Endodermal cell (in vitro differentiated cells): ENCODE measurements at places on chromosomes 13 and 19. TPM values are rescaled to one million over a fixed set of nuclear protein-coding genes. Genes with fewer than 3 reads are reported as not detected.

APOC4 gene
- total RNA-seq = not detected in 3 replicates

GAPDHS gene
- total RNA-seq = not detected in 3 replicates

CYP4F3 gene
- total RNA-seq = not detected in 2 replicates

TNFRSF19 gene
- 4.1 to 10.7 TPM (median 9.2 TPM) in 3 replicates for total RNA-seq

GIPR gene
- 10.8 to 19.8 TPM (median 11.6 TPM) in 3 replicates for total RNA-seq

ACER1 gene
- total RNA-seq = not detected in 3 replicates

ZIC2 gene
- 182 to 527 TPM (median 193 TPM) in 3 replicates for total RNA-seq

VAV1 gene
- total RNA-seq = not detected in 3 replicates

ZNF583 gene
- 2.4 to 5.9 TPM (median 5.5 TPM) in 3 replicates for total RNA-seq

CCNA1 gene
- 0.31 and 0.50 TPM in 2 replicates for total RNA-seq

ZNF302 gene
- total RNA-seq = 26.5 and 27.4 TPM in 2 replicates

- H3K27me3 ChIP-seq = no peaks in the 10 kb centered on the region
- H3K4me1 ChIP-seq = no peaks in the 10 kb centered on the region
- no peaks in the 10 kb centered on the region for H3K36me3 ChIP-seq
- no peak overlapping the region for H3K27ac ChIP-seq
- no peak overlapping the region for H3K4me3 ChIP-seq
- DNase-seq = no peak
Measured at GRCh38 chr13:67200183-67200582, 30.0 kb downstream of the PCDH9 start.

- H3K4me1 ChIP-seq = no peaks in the 10 kb centered on the region
- no peak for DNase-seq
- no peak overlapping the region for H3K27ac ChIP-seq
Measured at GRCh38 chr19:51076631-51077213, 6.0 kb downstream of the KLK14 start.

DNA sequence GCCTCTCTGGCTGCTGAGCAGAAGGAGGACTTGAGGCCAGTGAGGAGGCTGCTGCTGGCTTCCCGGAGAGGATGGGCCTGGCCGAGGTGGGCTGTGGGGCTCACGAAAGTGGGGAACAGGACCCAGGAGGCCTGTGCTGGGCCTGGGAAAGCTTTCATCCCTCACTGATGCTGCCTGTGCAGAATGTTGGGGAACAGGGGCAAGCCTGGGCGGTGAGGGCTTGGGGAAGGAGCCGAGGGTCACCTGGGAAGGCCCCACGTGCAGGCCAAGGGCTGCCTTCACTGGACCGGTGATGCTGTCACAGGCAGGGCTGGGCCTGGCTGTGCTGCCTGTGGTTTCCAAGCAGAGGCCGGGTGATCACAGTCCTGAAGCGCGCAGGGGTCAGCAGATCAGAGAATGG is 9.4 kb downstream of the AP1M1 start:
- no peak overlapping the region for H3K27ac ChIP-seq
- H3K27me3 ChIP-seq = no peaks in the 10 kb centered on the region
- H3K4me3 ChIP-seq = no peak overlapping the region
- DNase-seq = no peak
- H3K4me1 ChIP-seq = no peaks in the 10 kb centered on the region

DNA sequence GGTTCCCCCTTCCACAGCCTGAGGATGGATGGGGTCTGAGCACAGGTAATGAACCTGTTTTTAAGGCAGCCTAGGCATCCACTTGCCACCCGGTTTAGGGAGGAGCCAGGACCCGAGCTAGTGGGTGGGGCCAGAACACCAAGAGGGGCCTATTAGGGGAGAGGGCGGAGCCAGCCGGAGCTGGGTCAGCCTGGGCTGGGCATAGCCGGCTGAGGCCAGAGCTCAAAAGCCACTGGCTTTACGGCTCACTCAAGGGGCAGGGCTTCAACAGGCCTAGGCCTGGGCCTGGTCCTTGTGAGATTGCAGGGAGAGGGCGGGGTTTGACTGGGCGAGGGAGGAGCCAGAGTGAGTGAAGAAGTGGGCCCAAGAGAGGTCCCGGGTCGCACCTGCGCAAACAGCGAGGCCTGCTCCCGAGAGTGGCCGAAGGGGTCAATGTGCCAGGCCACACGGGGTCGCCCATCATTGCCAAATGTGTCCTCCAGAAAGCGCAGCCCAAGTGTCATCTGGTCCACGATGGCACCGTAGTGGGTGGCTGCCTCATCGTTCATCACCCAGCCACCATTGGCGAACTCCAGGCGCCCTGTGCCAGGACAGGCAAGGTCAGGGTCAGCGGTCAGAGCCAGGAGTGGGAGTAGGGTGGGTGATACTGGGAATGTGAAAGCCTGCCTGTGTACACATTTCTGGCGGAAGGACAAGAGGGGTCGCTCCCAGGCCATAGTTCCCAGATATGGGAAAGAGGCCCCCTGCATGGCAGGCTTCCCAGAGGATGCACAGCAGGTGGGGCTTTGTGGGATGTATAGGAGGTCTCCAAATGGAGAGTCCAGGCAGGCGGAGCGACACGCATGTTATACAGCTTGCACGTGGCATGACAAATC is 1.9 kb downstream of the MAN2B1 start:
- no peak overlapping the region for H3K27ac ChIP-seq
- no peaks in the 10 kb centered on the region for H3K27me3 ChIP-seq
- DNase-seq = peak; percentile 92
- peaks cover 33% of the 10 kb centered on the region for H3K36me3 ChIP-seq
- H3K4me3 ChIP-seq = no peak overlapping the region

GRCh38 chr19:3398114-3398899 is 31.9 kb downstream of the NFIC start:
- no peaks in the 10 kb centered on the region for H3K36me3 ChIP-seq
- no peak overlapping the region for H3K4me3 ChIP-seq
- no peaks in the 10 kb centered on the region for H3K4me1 ChIP-seq
- peak; percentile 64 for DNase-seq

DNA sequence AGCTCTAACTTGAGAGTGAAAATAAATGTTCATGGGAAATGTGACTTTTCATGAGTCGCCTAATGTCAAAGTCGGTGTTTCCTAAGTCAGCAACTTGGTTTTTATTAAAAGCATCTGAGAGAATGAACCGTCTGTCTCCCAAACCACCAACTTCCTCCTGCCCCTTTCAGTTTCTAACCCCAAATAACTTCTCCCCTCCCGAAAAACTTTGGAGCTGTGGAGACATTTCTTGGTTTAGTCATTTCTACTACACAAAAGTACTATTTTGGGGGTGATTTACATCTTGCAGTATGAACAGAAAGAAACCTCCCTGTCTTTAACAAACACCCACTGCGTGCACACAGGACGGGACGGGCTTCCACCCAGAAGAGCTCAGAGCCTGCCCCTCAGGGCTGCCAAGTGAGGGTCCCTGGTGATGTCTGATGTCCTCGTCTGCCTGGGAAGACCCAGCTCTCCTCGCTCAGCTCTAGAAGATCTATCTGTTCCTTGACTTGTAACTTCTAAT is 65.0 kb downstream of the RASA3 start:
- H3K4me1 ChIP-seq = peaks cover 9% of the 10 kb centered on the region
- no peaks in the 10 kb centered on the region for H3K36me3 ChIP-seq
- no peak overlapping the region for H3K27ac ChIP-seq
- H3K27me3 ChIP-seq = no peaks in the 10 kb centered on the region

GRCh38 chr19:2454962-2455850 is 1.6 kb downstream of the LMNB2 start:
- no peak for DNase-seq
- no peaks in the 10 kb centered on the region for H3K4me1 ChIP-seq
- peak overlapping the region; percentile 88 for H3K4me3 ChIP-seq
- H3K36me3 ChIP-seq = peaks cover 14% of the 10 kb centered on the region
- H3K27ac ChIP-seq = peak overlapping the region; percentile 57

- no peaks in the 10 kb centered on the region for H3K27me3 ChIP-seq
- H3K36me3 ChIP-seq = no peaks in the 10 kb centered on the region
- H3K27ac ChIP-seq = no peak overlapping the region
- H3K4me3 ChIP-seq = no peak overlapping the region
Measured at GRCh38 chr13:58991826-58992477, 1171.8 kb downstream of the DIAPH3 start.

GRCh38 chr19:31961191-31961590 is 384.2 kb upstream of the ZNF507 start:
- H3K27ac ChIP-seq = no peak overlapping the region
- H3K36me3 ChIP-seq = no peaks in the 10 kb centered on the region
- H3K27me3 ChIP-seq = no peaks in the 10 kb centered on the region
- no peaks in the 10 kb centered on the region for H3K4me1 ChIP-seq

DNA sequence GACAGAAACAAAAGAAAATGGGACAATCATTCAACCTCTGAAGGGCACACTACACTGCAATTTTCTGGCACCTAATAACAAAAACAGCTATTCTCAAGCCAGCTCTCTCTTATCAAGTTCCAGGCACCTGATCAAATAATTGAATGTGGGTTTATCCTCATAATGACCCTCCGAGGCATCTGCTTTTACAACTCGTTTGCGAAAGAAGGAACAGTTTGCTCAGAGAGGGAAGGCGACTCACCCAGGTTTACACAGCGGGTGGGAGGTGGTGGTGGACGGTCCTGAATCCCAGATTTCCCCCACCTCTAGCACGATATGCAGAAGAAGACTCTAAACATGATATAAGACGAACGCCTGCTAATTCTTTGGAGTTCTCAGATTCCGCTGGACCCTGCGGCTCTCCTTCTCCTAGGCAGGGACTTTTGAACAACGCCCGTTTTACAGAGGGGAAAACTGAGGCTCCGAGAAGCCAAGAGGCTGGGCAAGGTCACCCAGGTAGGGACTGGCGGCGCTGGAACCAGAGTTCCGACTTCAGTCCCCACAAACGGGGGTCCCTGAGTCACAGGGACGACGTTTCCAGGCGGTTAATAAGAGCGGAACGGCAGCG is 641 bp downstream of the SGTA start:
- H3K36me3 ChIP-seq = peaks cover 26% of the 10 kb centered on the region
- H3K4me3 ChIP-seq = peak overlapping the region; percentile 81
- H3K4me1 ChIP-seq = no peaks in the 10 kb centered on the region
- no peak for DNase-seq
- no peaks in the 10 kb centered on the region for H3K27me3 ChIP-seq
- no peak overlapping the region for H3K27ac ChIP-seq

DNA sequence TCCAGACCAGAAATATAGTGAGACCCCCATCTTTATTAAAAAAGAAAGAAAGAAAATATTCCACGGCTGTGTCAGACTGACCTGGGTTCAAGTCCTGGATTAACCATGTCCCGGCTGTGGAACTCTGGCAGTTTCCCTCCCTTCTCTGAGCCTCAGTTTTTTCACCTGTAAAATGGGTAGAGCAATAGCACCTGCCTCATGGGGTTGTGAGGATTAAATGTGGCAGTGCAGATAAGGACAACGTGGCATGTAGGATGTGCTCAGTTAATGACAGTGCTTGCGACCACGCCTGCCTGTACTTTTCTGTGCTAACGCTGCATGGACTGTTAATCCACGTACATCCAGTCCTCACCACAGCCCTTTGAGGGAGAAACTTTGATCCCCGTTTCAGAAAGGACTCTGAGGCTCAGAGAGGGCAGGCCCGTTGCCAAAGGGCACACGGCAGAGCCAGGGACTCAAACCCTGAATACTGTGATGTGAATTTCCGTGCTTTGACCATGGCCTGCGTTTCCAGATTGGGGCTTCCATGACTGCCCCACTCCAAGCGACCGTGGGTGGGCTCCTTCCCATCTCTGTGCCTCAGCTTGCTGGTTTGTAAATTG is 16.1 kb downstream of the SBK2 start:
- H3K27me3 ChIP-seq = no peaks in the 10 kb centered on the region
- no peaks in the 10 kb centered on the region for H3K36me3 ChIP-seq
- H3K4me3 ChIP-seq = no peak overlapping the region
- H3K27ac ChIP-seq = no peak overlapping the region

- no peaks in the 10 kb centered on the region for H3K27me3 ChIP-seq
- no peaks in the 10 kb centered on the region for H3K36me3 ChIP-seq
- peaks cover 3% of the 10 kb centered on the region for H3K4me1 ChIP-seq
- peak; percentile 53 for DNase-seq
- H3K27ac ChIP-seq = no peak overlapping the region
- no peak overlapping the region for H3K4me3 ChIP-seq
Measured at GRCh38 chr13:65638572-65639168, 1591.5 kb downstream of the PCDH9 start.

DNA sequence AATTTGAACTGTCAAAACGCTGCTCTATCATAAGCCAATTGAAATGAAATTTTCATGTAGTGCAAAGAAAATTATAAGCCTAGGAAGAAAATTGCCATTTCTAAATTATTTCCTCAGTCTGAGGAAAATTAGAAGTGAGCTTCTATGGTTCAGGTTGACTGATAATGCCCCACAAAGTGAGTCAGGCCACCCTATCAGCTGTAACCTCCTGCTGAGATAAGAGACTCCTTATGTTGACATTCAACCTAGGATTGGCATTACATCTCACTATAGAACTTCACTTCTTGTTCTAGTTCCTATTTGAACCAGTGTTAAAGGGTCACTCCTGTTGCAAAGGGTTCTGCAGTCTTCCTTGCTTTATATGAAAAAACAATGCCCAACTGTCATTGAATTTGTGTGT is 32.6 kb upstream of the RFC3 start:
- no peak for DNase-seq
- no peaks in the 10 kb centered on the region for H3K4me1 ChIP-seq
- H3K36me3 ChIP-seq = no peaks in the 10 kb centered on the region
- no peak overlapping the region for H3K27ac ChIP-seq

DNA sequence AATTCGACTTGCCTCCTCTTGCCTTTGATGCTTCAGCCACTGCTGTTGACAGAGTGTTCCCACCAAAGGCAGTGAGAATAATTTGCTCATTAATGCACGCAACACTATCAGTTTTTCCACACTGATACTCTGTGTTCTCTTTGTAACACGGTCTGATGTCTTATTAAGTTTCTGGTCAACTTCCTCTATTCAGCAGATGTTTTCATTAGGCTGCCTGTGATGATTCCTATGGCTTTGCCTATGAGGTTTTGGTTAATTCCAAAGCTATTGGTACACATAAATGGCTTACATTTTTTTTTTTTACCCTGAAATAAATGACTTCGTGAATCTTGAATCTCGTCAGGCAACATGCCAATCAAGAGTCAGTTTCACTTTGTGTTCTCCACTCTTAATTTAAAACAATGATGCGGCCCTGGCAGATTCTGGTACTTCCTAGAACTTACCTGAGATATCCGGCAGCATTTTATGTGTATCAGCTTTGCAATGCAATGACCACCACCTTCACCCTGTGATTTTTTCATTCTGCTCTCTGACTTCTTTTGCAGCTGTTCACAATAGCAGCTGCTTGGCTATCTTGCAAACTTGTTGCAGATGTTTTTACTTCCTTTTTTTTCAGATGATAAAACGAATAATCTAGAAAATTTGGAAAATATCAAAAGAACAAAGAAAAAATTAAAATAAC is 27.5 kb upstream of the KL start:
- no peak overlapping the region for H3K4me3 ChIP-seq
- H3K27ac ChIP-seq = no peak overlapping the region
- no peaks in the 10 kb centered on the region for H3K36me3 ChIP-seq
- no peaks in the 10 kb centered on the region for H3K27me3 ChIP-seq
